Cardiac fibroblast (primary cell): ENCODE measurements at places on chromosomes 1 and 21.

DNA sequence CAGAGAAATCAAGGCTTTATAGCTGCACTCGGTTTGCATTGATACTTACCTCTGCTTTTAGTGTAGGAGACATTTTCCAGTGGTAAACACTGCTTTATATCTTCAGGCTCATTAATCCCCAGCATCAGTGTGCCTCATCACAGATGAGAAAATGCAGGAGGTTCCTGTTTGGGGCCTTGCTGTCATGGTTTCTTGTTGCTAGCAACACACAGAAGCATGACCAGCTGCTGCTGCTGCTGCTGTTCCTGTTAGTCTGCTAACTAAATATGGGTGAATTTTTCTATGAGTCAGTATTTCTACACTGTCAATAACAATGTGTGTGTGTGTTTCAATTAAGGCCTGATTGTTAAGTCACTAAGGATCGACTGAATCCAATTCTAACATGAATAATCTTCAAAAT is 85.8 kb upstream of the RGS1 start:
- DNase-seq, result peak; percentile 95

GRCh38 chr21:30340714-30341573 is 3.5 kb upstream of the KRTAP27-1 start:
- peak; percentile 63 for DNase-seq

DNA sequence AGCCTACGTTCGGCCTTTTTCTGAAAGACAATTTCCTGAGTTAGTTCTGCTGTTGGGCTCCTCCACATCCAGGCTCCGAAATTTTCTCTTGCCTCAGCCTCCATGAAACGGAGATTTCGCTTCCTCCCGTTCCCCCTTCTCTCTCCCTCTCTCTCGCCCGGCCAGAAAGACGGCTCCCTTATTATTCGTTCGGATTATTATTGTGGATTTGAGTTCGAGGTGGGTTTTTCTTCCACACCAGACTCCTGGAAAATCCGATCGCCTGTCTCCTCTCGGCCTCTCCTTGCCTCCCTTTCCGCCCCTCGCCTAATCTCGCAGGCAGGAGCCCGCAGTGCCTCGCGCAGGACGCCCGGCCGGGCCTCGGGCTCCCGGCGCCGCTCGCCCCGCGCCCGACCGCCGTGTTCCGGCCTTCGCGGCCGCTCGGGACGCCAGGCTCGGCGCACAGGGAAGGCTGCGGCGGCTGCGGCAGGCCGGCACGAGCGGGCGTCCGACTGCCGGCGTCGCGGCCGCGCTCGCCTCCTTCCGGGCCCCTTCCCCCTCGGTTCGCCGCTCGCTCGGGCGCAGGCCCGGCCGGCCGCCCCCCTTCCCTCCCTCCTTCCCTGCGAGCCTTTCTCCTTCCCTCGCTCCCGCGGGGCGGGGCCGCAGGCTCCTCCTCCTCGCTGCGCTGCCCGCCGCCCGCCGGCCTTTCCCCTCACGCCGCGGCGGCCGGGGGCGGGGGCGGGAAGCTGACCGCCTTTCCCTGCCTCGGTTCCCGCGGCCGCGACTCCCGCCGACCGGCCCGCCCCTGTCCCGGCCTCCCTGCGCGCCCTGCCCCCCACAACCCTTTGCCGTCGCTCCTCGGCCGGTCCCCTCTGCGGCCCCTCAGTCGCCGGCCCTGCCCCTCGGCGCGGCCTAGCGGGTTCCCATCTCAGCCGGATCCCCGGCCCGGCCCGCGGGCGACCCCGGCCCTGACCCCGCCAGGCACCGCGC is at the start of gene ARHGEF11:
Gene ARHGEF11, minus strand, starts transcription at position 493 of the 969 bp plus-strand sequence. CDS start 1,412 bp downstream, outside the sequence.
- peak; percentile 85 for DNase-seq

DNA sequence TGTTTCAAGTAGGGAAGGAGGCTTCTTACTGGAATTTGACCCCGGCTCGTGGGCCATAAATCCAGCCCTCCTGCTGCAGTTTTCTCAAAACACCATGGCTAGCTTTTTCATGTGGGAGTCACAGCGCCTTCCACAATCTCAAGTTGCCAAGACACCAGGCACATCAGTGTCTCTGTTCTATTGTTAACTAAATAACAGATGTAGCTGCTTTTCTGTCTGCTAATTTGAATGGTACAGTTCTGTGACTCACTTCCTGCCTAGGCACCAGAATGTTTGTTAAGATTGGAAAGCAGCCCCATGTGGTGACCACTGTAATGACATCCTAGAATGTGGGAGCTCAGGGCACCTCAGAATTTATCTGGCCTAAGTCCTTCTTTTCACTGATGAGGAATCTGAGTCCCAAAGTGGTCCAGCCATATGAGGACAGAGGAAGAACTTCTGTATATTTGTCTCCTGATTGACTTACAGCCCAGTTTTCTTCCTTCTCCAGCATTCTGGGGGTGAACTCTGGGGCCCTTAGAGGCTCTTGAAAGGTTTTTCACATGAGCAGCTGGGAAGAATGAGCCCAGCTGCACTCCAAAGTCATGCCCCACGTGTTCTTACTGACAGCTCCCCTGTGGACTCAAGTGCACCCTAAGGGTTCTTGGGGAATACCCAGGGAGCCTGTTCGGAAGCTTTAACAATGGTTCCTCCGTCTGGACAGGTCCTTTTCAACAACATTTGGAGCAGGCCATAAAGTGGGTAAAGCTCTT is 27.5 kb downstream of the TRIM45 start:
- peak; percentile 83 for DNase-seq

- no peak for DNase-seq
These were observed 4.2 kb upstream of the IBA57 start for GRCh38 chr1:228161362-228161761.

GRCh38 chr1:37634244-37634991 is at the start of gene RSPO1:
TSS of gene RSPO1 (minus strand) at chr1:37634892. CDS start at chr1:37629661, 5,231 bp downstream.
- peak; percentile 20 for DNase-seq

- DNase-seq, result no peak
These were observed 10.2 kb upstream of the RXRG start for GRCh38 chr1:165455111-165455510.

DNA sequence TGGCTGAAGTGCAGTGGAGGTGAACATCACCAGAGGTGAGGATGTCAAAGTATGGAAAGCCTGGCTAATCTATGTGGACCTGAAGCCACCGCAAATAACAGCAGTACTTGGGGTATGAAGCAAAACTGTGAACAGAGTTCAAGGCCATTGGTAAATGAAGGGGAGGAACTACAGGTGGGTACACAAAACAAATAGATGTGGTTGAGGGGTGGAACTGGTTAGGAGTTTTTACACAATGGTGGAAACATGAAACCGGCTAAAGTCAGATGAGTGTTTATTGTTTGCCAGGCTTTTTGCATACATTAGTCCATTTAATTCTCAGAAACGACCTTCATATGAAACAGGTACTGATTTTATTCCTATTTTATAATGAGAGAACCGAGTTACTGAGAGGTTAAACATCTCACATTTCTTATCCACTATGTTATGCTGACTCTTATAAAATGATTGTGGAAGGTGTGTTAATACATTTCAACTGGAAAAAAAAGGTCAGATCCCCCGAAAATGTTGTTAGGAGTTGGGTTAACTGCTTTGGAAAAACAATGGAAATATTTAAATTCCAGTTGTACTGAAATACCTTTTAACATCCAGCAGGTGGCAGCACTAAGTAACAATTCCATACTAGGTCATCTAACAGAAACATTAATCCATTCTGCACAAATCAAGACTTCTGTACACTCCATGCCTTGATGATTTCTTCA is 44.3 kb upstream of the GTF2B start:
- peak; percentile 64 for DNase-seq

GRCh38 chr1:61051719-61052394 is 30.5 kb upstream of the NFIA start:
- peak; percentile 8 for DNase-seq

DNA sequence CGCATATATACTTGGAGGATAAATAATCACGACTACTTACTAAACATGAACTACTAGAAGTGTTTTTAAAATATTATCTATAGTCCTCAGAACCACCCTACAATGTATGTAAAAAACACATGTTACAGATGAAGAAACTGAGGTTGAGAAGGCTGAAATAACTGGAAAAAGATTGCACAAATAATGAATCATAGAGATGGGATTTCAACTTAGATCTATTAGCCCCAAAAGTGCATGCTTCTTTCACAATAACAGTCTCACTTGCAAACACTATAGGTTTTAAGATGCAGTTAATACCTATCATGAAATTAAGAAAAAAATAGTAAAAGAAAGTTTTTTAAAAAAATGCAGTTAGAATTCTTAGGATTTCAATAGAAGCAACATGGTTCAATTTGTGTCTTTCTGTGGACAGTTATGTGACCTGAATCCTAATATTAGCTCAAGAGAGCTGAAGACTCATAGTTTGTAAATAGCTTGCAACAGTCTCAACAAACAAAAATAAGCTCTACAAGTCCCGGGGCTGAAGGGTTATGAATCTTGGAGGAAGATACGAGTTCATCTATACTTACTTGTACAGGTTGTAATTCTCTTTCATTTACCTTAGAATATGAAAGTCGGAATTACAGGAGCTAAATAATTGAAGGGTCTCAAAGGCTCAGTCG is 58.6 kb upstream of the NTPCR start:
- peak; percentile 40 for DNase-seq

DNA sequence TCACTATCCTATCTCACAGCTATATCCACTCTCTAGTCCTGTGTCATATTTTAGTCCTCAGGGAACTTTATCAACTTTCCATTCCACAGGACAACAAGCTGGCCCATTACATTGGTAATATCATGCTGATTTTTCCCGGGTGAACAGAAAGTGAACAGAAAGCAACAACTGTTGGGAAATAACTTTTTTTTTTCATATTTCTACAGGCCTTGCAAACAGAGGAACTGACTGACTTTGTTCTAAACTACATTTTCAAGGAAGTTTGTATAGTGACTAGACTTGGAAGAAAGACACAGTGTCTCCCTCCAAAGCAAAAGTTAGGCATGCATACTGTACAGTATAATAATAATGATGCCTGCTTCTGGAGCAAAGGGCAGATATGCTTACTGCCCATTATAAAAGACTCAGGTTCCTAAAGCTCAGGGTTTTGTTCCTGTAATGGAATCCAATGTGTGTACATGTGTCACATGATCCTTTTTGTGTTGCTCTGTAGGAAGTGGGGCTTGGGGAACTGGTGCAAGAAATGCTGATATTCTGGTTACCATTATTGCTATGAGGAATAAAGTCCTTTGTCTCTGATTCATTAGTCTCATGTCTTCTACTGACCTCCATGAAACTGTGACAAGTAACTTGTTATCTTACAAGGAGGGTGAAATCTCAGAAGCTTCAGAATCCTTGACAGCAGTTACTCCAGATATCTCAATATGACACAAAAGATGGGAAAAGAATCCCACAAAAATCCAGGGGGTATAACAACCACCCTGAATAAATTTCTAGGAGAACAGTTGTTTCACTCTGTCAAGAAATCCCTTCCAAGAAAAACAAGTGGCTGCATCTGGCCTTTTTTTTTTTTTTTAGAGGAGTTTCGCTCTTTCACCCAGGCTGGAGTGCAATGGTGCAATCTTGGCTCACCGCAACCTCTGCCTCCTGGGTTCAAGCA is 17.7 kb upstream of the NTPCR start:
- no peak for DNase-seq

- peak; percentile 58 for DNase-seq
These were observed at the start of gene S100A5 for GRCh38 chr1:153540394-153541361. TSS of gene S100A5 (minus strand) at chr1:153540934. CDS start at chr1:153540191, 743 bp downstream.

DNA sequence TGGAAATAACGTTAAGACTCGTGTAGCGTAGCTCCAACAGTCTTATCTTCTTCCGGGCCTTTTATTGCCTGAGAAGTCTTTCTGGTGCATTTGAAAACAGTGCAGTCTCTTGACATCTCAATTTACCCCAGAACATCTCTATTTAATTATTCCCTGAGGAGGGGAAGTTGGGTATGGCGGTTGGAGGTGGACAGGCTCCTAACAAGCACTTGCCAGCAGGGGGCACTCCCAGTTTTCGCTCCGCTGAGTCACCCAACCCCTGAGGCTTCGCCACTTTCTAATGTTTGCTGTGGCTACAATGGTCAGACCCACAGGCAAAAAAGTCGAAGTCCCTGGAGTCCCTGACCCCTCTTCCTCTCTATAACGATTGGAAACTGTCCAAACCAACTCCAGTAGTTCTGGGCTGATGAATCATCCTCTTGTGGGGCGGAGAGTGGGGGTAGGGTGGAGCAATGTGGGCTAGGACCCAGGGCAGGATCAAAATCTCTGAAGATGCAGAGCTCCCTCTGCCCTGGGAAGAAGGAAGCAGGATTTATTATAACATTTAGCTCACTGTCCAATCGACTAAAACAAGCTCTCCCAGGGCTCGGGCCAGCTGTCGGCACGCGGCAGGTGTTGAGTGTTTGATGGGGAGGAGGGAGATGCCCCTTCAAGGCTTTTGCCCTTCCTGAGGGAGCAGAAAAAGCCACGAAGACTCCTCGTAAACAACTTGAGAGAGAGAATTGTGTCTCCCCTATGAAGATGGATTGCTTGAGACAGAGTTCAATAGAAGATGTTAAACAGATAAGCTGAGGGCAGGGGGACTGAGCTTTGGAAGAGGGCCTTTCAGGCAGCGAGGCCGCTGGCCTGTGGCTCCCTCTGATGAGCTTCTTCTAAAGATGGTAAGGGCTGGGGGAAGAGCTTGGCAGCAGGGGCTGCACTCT is 85.7 kb downstream of the BRINP2 start:
- peak; percentile 96 for DNase-seq

DNA sequence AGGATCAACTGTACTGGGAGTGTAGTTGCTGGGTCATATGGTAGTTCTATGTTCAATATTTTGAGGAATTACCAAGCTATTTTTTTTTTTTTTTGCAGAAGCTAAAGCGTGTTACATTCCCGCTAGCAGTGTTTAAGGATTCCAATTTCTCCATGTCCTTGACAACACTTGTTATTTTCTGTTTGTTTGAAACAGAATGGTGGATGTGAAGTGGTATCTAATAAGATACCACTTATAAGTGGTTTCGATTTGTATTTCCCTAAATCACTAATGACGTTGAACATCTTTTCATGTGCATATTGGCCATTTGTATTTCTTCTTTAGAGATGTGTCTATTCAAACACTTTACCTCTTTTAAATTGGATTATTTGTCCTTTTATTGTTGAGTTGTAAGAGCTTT is 112.2 kb downstream of the DISP1 start:
- no peak for DNase-seq

GRCh38 chr1:237478842-237479241 is 411.9 kb downstream of the ZP4 start:
- no peak for DNase-seq

DNA sequence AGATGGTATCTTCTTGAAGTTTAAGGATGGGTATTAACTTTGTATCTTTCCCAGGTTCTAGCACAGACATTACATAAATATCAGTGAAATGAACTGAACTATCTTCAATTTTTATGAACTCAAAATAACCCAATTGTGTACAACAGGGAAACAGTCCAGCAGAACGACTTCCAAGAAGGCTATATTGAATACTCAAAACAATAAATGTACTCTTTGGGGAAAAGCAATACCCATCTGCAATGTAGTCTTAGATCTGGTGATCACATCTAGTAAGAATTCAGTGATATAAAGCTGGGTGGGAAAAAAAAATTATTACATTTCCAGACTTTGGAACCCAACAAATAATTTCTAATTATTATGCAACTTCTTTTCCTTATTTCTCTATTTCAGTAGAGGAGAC is 33.1 kb upstream of the GORAB start:
- DNase-seq, result no peak

GRCh38 chr1:67619080-67619479 is 65.9 kb upstream of the GADD45A start:
- DNase-seq, result peak; percentile 63

GRCh38 chr1:224726441-224727182 is 110.5 kb downstream of the CNIH3 start:
- DNase-seq, result peak; percentile 94

GRCh38 chr1:212759683-212760082 is 31.9 kb downstream of the NSL1 start:
- DNase-seq, result no peak

GRCh38 chr21:23475281-23476219 is 2131.7 kb downstream of the MRPL39 start:
- DNase-seq, result peak; percentile 0
